Activated CD4-positive, alpha-beta memory T cell treated with anti-CD3 and anti-CD28 coated beads for 36 hours (primary cell): ENCODE measurements at places on chromosomes 3 and 15. TPM values are rescaled to one million over a fixed set of nuclear protein-coding genes. Genes with fewer than 3 reads are reported as not detected.

GRCh38 chr3:75506603-75507002 is 157.5 kb upstream of the FRG2C start:
- DNase-seq = no peak

DNA sequence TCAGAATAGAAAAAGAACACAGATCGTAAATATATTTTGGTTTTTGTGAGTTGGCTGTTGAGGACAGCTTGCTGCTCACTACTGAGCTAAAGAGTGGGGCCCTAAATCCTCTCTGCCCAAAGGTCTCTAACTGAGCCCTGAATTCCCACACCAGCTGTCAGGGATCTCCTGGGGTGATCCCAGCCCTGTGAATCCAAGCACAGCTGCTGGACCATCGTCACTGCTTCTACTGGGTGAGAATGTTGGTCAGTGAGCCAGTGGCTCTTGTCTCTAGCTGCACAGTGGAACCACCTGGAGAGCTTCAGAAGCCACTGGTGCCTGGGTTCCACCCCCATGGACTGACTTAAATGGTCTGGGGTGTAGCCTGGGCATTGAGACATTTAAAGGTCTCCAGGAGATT is 90.5 kb upstream of the IL12A start:
- DNase-seq = no peak

DNA sequence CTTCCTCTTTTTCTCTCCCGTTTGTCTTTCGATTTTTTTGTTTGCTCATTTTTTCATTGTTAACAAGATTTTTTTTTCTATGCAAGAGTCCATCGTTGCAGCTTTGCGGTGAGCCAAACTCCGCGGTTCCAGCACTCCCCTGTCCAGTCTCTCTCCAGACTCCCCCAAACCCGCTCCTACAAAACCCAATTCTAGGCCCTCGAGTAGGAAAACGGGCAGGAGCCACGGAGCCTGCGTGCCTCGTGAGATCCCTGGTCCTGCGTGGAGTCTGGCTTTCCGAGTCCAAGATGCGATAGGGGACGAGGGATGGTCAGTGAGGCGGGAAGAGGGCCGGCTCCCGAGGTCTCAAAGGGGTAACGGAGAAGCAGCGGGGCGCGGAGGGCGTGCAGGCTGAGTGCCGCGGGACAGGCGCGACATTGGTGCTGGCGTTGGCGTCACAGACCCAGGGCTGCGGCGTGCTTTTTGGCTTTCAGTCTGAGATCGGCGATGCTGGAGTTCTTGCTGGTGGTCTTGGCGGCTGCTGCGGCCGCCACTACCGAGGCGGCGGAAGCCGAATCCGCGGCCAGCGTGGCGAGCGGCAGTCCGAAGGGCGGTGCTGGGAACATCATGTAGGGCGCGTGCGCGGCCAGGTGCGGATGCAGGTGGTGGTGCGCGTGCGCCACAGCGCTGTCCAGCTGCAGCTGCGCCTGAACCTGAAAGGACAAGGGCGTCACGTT is 8.5 kb downstream of the SHOX2 start:
- DNase-seq = peak; percentile 85

DNA sequence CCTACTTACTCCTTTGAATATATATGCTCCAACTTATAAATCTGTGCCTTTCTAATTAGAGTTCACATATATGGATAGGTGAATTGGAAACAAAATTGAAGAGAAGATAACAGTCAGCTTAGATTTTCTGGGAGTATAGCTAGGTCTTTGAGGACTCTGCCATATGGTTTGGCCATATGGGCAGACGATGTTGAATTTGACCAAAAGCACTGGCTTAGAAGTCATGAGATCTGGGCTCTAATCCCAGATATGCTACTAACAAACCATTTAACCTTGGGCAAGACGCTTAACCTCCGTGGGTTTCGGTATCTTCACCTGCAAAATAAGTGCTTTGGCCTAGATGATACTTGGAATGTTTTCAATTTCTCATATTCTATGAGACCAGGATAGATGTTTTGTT is 154.1 kb downstream of the LSAMP start:
- no peak for DNase-seq

DNA sequence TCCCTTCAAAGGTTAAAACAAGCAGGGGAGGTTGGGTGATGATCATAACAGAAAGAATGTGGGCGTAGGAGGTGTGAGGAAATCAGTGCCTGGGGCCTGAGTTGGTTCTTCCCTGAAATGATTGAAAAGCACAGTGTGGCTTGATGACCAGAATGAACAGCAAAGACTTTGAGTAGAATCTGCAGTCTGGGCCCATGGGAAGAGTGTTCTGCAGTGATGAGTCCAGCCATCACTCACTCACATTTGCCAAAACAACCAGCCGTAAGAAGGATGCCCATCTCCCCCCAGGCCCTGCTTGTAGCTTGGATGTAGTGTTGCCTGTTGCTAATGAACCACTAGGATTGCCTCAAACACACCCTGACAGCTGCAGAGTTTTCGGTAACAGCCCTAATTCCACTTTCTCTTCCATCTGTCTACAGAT is 67.9 kb downstream of the VGLL3 start:
- no peak for DNase-seq

GRCh38 chr15:92687195-92687602 is 31.6 kb upstream of the FAM174B start:
- no peak for DNase-seq

DNA sequence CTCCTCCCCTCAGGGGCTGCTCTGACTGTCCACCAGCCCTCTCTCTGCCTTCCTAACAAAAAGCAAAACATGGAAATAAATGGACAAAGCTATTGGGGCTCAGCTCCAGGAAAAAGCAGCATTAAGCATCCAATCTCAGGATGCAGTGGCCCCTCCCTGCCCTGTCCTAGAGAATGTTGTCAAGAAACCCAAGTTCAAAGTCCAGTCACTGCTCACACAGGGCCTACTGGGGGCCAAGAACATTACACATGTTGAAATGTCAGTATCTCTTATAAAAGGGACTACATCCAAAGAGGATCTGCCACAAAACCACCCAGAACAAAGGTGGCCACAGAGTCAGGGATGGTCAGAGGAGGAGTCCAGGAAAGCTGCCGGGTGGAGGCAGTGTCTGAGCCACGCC is 7.6 kb upstream of the GRIP2 start:
- no peak for DNase-seq

DNA sequence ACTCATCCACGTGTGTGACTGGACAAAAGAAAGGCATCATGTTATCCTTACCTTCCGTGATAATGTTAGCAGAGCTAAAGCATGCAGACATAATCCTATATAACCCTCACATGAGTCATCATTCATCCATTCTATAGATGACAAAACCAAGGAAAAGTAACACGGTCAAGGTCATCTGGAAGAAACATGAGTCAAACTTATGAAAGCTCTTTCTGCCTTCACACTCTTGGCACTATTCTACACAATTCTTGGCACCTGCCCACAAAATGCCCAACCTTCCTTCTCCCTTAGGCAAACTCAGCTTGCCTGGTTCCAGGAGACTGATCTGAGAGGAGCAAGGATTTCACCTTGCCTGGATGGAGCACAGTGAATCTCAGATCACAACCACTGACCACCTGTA is 66.9 kb downstream of the PRICKLE2 start:
- no peak for DNase-seq

GRCh38 chr15:92907896-92908712 is 8.0 kb downstream of the CHD2 start:
- peak; percentile 63 for DNase-seq

DNA sequence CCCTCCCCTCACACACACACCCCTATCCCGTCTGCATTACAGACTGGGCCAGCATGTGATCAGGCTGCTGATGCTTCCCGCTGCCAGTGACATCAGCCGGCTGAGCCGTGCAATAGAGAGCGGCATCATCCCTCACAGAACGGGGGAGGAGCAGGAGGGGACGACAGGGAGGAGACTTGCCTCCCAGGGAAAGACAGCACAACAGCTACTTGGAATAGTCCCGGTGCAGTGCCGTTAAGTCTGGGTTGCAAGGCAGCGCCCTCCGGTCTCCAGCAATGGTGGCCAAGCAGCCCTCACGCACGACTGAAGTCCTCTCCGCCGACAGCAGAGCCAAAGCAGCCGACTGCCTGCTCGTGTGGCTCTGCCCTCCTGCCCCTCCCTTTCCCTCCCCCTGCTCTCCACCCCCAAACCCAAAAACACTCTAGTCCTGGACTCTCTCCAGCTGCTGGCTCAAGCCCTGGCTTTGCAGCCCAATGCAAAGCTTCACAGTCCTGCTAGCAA is 31.5 kb upstream of the RPS17 start:
- peak; percentile 10 for DNase-seq

GRCh38 chr3:44983484-44983941 is 7.5 kb downstream of the EXOSC7 start:
- DNase-seq = no peak

Gene SAMMSON
- total RNA-seq = not detected

Gene ATP2C1
- total RNA-seq = 49.8 TPM

DNA sequence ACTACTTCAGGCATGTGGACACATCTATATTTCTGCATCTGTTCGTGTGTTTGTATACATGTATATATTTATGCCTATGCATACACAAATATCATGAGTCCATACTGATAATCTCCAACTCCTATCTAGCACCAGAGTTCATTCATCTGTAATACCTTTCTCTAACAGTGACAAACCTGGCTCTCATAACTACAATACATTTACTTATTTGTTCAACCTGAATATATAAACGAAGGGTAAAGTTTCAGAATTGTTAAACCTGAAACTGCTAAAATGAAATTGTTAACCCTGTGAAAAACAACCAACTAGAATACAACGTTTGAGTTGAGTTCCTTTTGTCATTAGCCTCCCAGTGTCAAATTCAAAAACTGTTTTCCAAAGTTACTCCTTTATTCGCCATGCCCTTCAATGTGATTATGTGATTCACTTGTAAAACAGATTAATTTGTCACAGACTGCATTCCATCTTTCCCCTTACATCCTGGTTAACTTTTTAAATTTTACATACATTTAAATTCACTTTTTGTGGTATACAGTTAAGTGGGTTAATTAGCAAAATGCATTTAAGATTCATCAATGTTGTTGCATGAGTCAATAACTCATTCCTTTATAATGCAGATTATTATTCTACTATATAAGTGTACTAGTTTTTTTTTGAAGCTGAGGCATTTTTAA is 58.5 kb downstream of the PIK3R4 start:
- DNase-seq = no peak

DNA sequence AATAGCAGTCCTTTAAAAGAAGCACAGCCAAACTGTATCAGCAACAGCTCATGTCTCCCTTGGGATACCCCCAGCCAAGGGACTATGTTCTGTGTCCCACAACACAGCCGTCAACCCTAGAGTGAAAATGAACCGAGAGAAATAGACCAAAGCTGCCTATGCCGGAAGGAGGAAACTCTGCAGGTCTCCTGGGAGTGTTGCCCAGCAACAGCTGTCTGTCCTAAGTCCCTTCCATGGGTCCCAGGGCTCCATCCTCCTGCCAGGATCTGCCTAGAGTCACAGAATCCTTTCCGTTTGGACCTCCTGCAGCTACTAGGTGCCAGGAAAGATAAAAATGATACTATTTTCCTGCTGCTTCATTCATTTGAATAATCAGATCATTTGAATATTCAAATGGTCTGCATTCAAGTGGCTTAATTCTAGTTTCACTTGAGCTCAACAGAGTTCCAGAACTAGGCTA is 53.1 kb downstream of the TRANK1 start:
- no peak for DNase-seq

- no peak for DNase-seq
Measured at GRCh38 chr3:138281561-138281960, 48.1 kb downstream of the NME9 start.

GRCh38 chr3:115423170-115423569 is 200.1 kb upstream of the GAP43 start:
- no peak for DNase-seq

DNA sequence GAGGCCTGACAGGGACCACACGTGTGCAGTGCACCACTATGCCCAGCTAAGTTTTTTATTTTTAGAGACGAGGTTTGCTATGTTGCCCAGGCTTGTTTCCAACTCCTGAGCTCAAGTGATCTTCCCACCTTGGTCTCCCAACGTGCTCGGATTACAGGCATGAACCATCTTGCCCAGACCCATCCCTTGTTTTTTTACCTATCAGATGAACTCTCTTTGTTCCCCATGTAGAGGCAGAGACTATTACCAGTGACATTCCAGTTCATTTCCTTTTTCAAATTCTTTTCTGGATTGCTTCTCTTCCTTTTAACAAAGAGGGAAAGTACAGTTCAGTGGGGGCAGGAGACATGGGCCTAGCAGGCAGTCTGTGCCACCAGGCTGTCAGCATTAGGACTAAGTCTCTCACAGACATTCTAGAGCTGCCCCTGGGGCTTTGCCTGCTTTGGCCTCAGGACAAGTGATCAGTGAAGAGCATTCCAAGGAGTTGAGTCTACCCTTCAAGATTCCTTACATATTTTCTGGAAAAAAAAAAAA is 103.5 kb upstream of the SLC7A14 start:
- DNase-seq = no peak

Gene GNAI2
- 346 TPM for total RNA-seq

GRCh38 chr15:24819680-24820079 is 135.1 kb upstream of the SNRPN start:
- no peak for DNase-seq

DNA sequence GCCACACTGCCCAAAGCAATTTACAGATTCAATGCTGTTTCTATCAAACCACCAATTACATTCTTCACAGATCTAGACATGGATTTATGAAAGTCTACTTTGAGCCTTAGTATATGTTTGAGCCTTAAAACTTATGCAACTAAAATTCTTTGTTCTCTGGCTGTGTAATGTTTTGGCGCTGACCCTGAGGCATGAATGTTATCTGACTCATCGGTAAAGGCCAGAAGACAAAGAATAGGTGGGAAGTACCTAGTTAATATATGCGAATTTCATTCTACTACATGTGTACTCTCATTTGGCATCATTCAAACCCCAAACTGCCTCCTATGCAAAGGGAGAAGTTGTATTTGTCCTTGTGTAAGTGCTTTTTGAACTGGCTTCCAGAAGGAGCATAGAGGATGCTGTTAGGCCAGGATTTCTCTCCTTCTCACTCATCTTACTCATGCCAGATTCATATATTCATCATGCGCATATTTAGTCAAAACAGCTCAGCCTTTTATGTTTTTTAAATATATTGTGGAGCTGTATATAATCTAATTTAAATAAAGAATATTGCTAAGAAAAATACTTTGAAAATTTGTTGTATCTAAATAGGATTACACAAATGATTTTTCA is 204.2 kb downstream of the NFKBIZ start:
- peak; percentile 37 for DNase-seq

DNA sequence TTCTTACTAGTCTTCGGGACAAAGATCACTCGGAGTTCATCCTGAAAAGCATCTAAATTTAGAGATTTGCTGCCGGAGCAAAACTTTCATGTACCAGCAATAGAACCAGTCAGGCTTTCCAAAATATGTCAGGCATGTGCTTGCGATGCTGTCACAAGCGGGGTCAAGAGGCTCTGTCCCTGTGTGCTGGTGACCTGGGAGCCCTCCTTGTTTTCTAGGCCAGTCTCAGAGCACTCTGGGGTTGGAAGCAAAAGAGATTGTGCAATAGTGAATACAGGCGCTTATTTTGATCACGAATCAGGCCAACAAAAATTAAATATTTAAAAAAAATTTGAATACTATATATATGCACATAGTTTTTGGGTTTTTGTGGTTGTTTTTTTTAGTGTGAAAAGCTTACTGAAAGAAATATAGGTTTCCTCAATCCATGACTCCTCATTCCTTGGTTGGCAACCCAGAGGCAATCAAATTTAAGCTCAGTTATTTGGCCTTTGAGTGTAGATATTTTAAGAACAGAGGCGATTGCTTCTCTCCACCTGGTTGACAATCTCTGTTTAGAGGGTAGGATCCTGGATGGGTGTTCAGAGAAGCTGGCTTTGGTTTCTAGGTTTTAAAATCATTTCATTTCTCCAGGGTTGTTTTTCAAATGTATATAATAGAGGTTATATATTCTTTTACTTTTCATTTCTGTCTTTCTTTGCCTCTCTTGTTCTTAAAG is 8.4 kb upstream of the KLHL24 start:
- no peak for DNase-seq

- no peak for DNase-seq
Measured at GRCh38 chr3:149339931-149340309, 6.5 kb upstream of the TM4SF18 start.

Gene AMOTL2
- 0.39 TPM for total RNA-seq
